ENCODE measurements at places on chromosomes 11 and 22.

DNA sequence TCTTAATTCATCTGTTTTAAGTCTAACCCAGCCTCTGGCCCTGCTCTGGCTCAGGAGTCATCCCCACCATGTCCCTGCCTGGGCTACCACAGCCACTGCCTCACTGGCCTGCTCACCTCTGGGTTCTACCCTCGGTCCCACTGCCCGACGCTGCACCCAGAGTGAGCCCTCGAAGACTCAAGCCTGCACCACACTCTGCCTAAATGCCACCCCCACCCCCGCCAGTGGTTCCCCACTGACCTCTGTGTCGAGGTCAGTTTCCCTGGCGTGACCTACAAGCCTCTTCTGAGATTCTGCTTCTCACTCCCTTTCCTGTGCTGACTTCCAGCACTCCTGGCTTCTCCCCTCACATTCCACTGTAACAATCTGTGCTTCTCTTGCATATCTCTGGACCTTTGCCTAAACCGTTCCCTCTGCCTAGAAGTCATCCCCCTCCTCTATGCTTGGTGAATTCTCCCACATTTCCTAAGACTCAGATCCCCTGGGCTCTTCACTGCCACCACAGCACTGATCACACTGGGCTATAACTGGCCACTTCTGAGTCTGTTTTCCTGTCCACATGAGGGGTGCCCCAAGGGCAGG, 12.5 kb upstream of the PDE2A start:
- DNase-seq: no peak

DNA sequence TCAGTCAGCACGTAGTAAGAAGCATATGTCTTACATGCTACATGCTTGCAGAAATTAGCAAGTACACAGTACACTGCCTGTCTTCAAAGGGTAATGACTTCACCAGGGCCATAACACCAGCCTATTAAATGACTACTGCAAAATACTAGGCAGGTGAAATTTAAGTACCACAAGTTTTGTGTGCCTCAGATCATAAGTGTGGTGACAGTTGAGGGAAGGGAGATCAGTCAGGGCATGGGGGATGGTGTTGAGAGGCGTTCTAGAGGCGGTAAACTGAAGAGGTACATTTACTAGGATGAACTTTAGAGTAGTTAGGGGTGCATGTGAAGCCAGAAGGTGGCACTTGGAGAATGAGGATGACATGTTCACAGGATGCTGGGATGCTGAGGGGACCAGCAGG, 22.0 kb downstream of the AMOTL1 start:
- no peak for DNase-seq

DNA sequence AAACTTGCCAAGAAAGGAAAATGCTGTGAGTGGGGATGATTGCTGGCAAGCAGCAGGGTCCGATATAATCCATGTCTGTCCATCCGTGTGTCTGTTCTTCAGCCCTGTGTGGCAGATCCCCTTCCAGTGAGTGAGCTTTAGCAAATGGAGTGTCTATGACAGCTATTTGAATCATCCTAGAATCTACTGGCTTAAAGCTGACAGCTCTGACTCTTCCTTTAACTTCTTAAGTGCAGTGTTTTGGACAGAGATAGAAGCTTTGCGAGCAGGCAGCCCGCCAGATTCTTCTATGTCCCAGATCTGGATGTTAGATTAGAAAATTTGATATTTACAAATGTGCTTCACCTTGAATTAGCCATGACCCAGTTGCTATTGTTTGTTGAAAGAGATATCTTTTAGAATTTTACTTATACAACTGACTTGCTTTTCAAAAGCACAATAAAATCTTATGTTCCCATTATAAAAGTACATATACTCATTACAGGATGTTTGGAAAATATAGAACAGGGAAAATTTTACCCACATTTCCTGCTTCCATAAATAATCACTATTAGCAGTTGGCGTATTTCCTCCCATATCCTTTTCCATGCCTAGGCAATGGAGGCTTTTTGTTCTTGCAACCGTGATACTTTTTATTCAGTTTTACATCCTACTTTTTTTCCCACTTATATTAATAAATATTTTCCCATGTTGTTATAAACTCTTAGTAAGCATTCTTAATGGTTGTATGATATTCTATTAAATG, 124.5 kb downstream of the COMMD9 start:
- no peak for DNase-seq

DNA sequence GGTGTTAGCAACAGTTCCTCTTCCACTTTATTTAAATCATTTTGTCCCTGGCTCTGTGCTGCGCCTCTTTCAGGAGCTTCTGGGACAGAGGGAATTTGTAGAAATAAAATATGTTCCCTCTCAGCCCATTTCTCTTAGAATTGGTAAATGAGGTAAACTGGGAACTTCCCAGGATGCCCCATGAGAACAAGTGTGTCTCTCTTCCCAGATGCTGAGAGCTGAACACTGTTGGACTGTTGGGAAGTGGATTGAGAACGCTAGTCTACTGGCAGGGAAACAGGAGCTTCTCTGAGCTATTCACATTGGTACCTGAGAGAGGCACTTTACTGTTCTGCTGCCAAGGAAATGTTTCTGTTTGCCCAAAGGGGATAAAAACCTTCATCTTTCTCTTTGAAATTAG, 4.0 kb downstream of the CRY2 start:
- no peak for DNase-seq

DNA sequence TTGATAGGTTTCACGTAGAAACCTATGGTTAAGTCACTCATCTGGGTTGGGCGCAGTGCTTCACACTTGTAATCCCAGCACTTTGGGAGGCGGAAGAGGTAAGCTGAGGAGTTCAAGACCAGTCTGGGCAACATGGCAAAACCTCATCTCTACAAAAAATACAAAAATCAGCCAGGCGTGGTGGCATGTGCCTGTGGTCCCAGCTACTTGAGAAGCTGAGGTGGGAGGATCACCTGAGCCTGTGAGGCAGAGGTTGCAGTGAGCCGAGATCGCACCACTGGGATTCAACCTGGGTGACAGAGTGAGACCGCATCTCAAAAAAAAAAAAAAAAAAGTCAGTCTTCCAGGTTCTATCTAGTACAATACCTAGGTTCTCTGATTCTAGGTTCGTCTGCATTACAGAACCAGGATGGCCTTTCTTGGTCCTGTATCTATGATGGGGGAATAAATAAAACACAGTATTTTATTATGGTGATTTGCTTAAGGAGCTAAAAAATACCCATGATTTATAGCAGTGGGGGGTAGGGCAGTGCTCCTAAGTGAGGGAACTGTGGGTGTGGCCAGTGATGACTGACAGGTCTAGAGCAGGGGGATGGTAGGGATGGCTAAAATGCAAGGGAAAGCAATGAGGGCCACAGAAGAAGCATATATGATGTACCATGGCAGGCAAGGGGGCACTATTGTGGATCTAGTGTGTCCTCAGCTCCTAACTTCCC, 65.5 kb upstream of the NUP160 start:
- no peak for DNase-seq

DNA sequence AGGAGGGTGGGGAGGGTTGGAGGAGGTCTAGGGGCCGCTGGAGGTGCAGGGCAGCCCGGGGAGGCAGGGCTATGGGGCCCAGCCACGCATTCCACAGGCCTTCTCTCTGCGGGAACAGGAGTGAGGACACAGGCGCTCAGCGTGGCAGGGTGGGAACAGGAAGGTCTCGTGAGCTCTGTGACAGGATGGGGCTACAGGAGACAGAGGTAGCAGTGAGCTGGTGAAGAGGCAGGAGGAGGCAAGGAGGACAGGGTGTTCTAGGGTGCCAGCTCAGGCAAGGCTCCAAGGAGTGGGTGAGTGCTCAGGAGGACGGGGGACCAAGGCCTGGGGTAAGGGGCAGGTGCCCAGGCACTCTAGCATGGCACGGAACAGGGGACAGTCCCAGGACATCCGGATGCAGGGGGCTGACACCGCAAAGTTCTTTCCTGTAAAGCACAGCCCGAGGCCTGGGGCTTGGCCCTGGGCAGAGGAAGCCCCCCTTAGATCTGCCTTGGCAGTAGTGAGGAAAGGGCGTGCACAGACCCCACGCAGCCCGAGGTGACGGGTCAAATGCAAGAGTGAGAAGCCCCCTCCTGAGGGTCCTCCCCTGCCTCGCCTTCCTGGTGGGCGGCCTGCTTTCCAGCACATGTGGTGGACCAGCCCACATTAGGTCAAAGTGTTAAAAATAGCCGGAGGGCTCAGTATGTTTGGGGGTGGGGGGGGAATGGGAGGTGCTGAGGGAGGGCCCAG, 4.7 kb upstream of the NEAT1 start:
- peak; percentile 9 for DNase-seq

GRCh38 chr11:10725114-10725906, 25.7 kb upstream of the CTR9 start:
- no peak for DNase-seq
